ENCODE measurements at places on chromosomes 5 and 9.

GRCh38 chr9:93818827-93819472, 136.2 kb downstream of the BARX1 start:
- no peak for DNase-seq

GRCh38 chr9:137107312-137107921, 7.1 kb downstream of the DPP7 start:
- no peak for DNase-seq

- no peak for DNase-seq
Observed at GRCh38 chr5:109354761-109355160, 55.0 kb downstream of the PJA2 start.

DNA sequence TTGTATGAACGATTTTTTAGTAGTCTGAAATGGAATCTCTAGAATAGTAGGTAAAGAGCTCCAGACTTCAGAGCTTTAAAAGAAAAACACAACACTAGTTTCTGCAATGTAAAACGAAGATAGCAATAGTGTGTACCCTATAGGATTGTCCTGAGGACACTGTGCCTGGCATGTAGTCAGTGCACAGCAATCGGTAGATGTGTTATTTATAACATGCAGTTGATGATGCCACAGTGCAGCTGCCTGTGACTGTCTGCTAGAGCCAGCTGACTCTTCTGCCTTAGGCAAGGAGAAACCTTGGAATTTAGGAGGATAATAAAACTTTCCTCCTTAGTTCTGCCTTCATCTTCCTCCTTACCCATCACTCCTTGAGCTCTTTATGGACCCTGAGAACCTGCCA, 27.7 kb upstream of the TMOD1 start:
- DNase-seq = no peak

GRCh38 chr9:135010921-135011320, 76.5 kb upstream of the OLFM1 start:
- no peak for DNase-seq

DNA sequence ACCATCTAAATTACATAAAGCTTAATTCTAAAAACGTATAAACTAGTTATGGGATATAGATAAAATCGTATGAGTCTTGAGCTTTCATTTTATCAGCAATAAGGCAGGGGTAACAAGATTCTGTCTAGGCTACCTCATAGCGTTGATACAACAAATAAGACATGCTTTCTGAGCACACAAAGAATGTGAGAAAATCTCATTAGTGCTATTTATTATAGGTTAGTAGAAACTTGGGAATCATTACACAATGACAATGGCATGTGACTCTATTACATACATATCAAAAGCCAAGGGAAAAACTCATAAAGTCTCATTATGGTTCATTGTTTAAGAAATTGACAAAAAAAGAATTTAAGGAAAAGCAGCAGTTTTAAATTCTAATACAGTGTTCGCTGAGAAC, 448.6 kb downstream of the PLK2 start:
- DNase-seq = no peak

- no peak for DNase-seq
Observed at GRCh38 chr9:93224591-93224990, 40.7 kb downstream of the WNK2 start.

DNA sequence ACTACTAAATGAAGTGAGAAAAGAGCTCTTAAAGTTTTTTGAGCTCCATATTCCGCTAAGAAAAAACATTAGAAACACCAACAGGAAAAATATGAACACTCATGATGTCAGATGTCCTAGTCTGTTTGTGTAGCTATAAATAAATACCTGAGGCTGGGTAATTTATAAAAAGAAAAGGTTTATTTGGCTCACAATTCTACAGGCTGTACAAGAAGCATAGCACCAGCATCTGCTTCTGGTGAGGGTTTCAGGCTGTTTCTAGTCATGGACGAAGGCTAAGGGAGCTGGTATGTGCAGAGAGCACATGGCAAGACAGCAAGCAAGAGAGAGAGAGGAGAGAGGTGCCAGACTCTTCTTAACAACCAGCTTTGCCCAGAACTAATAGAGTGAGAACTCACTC, 186.2 kb downstream of the PLK2 start:
- DNase-seq = no peak

- no peak for DNase-seq
Observed at GRCh38 chr9:129676287-129676686, 10.8 kb downstream of the PRRX2 start.

- no peak for DNase-seq
Observed at GRCh38 chr9:125990793-125991220, 243.6 kb downstream of the PBX3 start.

- no peak for DNase-seq
Observed at GRCh38 chr5:43106290-43106638, 14.4 kb upstream of the ZNF131 start.
